ENCODE measurements at places on chromosomes 1 and 21.

DNA sequence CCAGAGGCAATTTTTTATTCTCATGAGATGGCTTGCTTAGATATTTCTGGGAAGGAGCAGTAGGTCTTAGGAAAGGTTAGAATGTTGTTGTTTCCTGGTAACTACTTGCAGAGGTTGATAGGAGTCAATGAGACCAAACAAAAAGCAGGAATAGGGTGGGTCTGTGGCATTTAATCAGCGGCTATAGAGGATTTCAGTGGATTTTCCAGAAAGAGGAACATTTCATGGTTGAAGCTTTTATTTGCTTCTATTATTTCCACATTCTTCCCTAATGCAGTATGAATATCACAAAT, 111.3 kb upstream of the PALMD start:
- DNase-seq, result no peak

- no peak for DNase-seq
Observed at GRCh38 chr1:240739139-240739538, 127.2 kb upstream of the GREM2 start.

DNA sequence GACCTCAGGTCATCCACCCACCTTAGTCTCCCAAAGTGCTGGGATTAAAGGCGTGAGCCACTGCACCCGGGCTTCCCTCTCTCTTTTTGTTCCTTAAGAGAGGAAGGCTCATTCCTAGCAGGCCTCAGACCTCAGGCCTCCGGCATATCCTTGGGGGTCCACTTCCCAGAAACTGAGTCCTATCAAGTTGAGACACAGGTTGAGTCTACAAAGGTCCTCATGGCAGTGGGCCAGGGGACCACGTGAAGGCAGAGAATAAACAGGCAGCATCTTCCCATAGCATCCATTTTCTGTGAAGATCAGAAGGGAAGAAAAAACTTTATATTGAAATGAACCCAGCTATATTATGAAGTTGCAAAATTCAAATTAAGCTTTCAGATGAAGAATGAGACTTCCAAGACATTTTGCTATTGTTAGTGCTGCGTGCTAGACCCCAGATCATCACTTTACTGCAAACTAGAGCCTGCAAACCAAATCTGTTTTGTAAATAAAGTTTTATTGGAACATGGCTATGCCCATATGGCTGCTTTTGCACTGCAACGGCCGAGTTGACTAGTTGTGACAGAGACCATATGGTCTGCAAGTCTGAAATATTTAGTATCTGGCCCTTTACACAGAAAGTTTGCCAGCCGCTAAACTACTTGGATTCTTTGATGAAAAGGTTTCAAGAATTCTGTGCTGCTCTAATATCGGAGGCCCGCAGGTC, 3.5 kb upstream of the CELA2A start:
- DNase-seq, result no peak

- no peak for DNase-seq
Observed at GRCh38 chr1:161218301-161219077, 3.4 kb downstream of the FCER1G start.

DNA sequence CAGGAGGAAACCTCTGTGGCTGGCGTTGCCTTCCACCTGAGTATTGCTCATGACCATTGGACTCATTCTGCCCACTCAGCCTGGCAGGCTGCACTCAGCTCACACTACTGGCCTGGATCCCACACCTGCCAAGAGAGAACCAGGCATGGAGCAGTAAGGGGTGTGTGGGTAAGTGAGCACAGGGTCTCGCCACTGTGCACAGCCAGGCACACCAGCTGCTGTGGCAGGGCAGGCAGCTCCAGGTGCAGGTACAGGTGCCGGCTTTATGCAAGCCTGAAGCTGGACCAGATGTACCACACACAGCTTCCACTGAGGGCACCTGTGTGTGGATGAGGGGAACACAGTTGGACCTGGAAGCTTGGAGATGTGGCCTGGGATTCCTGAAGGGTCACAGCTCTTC, 295.2 kb upstream of the SNX7 start:
- no peak for DNase-seq

DNA sequence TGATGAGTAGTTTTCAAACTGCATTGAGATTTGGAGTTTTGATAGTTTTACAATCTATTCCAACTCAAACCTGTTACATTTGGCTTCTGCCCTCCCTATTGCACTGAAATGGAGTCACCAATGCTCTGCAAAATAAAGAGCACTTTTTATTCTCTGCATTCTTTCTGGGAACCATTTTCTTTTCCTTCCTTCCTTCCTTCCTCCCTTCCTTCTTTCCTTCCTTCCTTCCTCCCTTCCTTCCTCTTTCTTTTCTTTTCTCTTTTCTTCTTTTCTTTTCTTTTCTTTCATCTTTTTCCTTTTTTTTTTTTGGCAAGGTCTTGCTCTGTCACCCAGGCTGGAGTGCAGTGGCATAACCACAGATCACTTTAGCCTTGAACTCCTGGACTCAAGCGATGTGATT, 114.2 kb downstream of the TBX19 start:
- no peak for DNase-seq

GRCh38 chr1:12005488-12006166, 13.7 kb upstream of the MIIP start:
- DNase-seq, result no peak

GRCh38 chr1:78165816-78166215, 120.0 kb downstream of the GIPC2 start:
- DNase-seq, result no peak

DNA sequence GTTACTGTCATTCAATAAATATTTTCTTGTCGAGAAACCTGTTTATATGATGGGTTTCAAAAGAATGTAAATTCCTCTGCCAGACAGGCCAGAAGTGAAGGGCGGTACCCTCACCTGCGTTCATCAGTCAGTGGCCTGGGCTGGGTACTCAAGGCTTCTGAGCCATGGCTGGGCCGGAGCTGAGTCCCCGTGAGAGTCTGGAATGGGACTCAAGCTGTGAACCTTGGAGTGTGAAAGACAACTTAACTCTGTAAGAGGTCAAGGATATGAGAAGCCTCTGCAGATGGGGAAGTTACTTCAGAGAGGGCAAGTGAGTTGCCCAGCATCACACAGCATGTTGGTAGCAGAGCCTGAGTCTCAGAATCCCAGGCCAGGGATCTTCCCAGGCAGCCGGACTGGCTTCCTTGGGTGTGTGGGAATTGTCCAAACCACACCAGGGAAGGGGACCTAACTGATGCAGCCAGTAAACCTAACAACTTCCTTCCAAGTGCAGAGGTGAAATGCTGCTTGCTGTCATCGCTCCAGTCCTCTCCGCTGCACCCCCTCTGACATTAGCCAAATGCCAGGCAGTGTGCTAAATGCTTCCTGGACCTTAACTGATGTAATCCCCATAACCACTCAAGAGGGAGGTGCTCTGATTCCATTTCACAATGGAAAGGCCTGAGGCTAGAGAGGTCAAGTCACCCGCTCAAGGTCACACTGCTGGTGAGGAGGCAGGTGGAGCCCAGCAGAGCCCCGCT, 4.8 kb downstream of the DISP3 start:
- DNase-seq, result no peak

DNA sequence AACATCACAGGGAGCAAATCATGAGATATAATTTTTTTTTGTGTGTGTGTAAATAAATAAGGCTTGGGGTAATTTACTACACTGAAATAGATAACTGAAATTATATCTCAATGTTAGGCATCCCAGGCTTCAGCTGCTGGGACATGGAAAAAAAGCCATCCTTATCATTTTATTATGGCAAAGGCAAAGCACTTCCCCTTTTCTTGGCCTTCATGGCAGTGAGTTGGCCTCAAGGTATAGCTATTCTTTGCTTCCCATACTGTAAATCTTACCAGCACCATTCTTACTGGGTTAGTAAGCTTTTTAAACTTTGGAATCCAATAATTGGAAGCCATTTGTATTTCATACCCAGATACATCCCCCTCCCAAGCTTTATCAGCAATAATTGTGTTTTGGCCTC, 29.0 kb downstream of the RBM11 start:
- DNase-seq, result no peak

DNA sequence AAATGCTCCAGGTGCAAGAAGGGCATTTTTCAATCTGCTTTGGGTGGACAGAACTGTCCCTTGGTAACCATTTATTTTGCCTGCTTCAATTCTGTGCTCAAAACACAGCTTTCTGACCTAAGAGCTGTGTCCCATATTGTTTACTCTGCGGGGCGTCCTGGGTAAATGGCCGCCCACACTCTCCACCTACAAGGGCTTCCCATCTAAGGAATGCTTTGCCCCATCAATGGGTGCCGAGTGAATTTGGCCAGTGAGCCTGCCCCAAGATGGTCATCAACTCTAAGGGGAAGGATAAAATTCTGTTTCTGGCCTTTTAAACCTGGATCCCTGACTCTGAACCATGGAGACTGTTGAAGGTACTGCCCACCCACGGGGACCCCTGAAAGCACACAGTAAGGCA, 55.5 kb upstream of the FAM89A start:
- no peak for DNase-seq

DNA sequence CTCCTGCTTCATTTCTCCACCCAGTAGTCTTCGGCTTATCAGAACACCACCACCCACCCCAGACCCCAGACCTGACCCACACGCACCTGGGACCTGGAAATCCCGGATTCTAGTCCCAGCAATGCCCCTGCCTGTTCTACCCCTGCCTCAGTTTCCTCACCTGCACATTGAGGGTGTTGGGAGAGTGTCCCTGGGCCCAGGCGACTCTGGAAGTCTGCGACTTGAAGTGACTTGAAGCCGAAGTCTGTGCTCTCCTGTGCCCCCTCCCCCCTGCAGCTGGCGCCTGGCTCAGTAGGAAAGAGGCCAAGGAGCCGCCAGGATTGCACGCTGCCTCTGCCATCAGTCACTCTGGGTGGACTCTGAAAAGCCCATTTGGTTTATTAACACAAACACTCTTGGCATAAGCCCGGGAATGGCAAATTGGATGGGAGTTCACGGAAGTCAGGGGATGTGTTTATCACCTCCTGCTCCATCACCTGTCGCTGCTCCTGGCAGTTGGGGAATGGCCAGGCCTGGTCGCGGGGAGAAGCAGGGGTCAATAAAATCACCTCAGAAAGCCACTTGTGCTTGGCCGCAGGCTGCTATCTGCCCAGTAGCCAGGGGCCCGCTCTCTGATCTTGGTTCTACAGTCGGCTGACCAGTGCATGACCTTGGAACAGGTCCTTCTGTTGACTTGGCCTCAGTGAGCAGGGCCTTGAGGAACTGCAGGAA, 132.7 kb downstream of the ACTL8 start:
- DNase-seq, result no peak

GRCh38 chr1:100034470-100034869, 64.7 kb downstream of the SLC35A3 start:
- peak; percentile 48 for DNase-seq

DNA sequence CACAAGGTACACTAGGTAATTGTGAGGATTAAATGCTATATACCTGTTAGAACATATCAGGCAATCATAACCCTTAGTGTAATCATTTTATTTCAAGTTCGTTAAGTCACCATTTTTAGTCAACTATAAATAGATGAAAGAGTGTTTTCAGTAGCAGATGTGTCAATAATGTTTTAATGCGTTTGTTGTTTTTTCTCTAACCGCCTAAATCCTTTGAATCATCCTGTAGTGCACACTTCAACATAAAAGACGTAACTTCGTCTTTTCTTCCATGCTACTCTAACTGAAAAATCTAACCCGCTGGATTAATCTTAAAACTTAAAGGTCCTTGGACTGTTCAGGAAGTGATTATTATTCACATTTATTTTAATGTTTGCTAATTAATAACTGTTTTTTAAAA, 7.2 kb upstream of the LBR start:
- no peak for DNase-seq

DNA sequence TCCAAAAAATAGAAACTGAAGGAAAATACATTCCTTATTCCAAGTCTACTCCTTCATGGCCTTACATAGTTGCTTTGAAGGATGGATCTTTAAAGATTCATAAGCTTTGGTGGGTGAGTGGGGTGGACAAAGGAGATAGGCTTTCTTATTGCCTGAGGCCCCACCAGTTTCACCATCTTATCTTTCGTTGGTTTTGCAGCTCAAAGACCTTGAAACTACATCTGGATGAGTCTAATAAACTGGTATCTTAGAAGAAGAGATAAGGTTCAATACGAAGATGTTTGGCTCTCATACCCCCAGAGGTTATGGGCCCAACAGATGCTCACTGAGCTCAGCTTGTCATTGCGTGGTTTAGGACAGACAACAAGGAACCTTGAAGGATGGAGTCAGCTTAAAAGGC, 201.5 kb downstream of the HS2ST1 start:
- no peak for DNase-seq

- no peak for DNase-seq
Observed at GRCh38 chr1:19009126-19009881, 52.8 kb upstream of the IFFO2 start.

Measured in NCI-H2227 treated with DMSO at 0.1 percent for 48 hours (cell line).